ENCODE measurements at places on chromosomes 5 and 9.
A peak's percentile ranks its signal among the peaks of the same experiment; 100 is the strongest.

DNA sequence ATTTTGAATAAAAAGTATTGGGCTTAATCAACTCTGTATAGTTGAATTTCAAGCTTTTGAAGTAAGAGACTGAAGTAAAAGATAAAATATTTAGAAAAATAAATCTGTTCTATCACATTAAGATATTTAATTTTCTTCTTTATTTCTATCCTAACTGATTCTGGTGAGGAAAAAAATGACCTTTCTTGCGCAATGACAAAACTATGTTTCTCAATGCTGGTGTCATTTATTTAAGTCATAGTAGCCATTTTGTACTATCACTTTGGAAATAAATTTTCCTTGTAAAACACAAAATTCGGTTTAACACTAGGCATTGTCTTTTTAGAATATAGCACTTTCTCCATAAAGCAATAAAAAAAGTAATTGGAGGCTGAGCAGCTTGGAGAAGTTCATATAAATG is 728.0 kb downstream of the CDH9 start:
- DNase-seq, result peak; percentile 0

- no peak for DNase-seq
Observed at GRCh38 chr9:94758880-94759279, 32.4 kb downstream of the AOPEP start.

GRCh38 chr5:37501152-37501551 is 122.0 kb downstream of the WDR70 start:
- peak; percentile 26 for DNase-seq

- DNase-seq, result no peak
Observed at GRCh38 chr5:10700516-10700915, 60.5 kb downstream of the DAP start.

- DNase-seq, result no peak
Observed at GRCh38 chr5:163727028-163727427, 221.6 kb downstream of the MAT2B start.

DNA sequence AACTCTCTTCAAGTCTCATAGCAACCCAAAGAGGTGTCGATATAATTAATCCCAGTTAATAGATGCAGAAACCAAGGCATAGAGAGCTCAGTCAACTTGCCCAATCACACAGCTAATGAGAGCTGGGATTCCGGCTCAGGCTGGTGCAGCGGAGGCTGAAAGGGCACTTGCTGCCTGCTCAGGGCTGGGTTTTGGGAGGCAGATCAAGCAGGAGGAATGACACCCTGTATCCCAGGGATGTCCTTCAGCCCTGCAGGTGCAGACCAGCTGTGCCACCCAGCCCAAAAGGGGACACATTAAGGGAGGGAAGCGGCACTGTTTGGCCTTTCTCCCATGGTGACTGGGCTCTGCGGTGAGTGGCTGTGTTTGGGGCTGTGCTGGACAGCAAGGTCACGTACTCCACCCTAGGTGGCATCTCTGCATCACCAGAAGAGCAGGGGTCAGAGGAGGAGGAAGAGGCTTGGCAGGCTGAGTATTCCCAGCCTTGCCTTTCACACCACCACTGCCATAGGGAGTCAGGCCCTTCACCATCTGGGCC is 124.1 kb downstream of the MVB12B start:
- no peak for DNase-seq

- DNase-seq, result no peak
Observed at GRCh38 chr9:121858788-121859187, 207.4 kb downstream of the DAB2IP start.

DNA sequence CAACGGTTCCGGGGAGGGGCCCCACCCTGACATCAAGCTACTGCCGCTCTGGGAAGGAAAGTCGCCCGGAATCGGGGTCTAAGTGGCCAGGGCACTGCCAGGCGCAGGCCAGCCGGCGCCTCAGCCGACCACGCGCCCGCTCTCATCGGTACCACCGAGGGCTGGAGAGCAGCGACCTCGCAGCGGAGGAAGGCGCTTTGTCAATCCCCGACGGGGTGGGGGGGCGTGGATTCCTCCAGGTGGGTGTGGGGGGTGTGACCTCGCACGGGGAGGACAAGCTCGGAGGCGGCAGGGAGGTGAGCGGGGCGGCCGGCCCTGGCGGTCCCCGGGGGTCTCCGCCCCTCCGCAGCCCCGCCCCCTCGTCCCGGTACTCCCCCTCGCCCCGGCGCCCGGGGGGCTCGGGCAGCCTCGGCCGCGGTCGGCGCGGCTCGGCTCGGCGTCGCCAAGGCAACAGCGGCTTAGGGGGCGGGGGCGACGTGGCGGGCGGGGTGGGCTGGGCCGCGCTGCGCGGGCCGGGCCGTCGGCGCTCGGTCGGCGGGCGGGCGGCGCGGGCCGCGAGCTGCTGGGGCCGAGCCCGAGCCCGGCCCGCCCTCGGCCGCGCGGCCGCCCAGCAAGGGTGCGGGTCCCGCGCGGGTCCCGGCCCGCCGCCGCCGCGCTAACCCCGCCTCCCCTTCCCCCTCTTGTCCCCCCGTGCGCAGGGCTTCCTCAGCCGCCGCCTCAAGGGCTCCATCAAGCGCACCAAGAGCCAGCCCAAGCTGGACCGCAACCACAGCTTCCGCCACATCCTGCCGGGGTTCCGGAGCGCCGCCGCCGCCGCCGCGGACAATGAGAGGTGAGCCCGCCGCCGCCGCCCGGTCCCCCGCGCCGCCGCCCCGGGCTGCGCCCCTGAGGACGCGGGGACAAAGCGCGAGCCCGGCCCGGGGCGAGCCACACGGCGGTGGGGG is 47.5 kb downstream of the DAB2IP start:
- peak; percentile 47 for DNase-seq

- DNase-seq, result no peak
Observed at GRCh38 chr5:13536933-13537332, 407.6 kb downstream of the DNAH5 start.

DNA sequence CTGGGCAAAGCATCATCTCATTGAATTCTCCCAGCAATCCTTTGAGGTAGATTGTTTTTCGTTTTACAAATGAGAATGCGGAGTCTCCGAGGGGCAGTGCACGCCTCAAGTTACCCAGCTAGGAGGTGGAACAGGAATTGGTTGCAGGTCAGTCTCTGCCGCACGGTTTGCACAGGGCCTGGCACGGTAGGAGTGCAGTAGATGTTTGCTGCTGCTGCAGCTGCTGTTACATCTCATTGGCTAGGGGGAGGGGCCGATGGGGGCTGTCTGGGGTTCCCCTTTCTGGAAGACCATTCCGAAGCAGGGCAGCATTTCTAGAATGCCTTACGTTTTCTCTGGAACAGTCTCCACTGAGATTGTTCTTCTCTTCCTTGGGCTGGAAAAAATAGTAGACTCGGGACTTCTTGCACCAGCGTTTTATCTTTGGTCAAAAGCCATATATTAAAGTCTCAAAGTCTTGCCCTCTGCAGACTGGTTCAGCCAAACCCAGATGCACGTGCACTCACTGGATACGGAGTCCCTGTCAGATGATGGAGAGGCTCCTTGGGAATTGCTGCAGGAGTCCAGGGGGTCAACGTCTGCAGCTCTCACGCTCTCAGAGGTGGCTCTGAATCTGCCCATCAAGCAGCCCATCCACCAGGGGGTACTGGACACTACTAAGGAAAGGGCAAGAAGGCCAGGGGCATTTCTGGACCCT is 1.2 kb downstream of the USP20 start:
- DNase-seq, result no peak

DNA sequence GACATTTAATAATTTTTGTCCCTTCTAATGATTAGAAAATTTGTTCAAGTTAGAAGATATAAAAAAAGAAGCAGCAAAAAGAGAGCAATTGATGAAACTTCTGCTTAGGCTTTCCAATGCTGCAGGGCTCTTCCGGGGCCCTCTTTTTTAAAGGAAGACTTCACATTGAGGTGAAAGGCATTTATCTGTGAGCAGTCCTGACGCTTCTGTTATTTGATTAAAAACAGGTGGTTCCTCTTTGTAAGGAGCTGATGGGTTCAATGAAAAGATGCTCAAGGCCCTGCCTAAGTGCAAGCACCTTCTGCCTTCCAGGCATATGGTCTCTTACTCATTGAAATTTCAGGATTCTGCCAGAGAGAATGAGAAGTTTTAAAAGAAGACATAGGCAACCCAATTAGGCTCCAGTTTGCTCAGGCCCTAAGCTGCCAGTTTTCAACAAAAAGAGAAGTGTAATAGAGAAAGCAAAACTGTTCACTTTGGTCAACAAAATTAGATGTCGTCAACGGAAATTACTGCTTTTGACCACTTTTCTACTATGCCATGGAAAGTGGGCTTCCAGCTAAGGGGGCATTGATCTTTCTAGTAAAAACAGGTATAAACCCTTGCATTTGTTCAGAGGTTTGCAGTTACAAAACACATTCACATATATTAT is 100.2 kb downstream of the INSYN2B start:
- no peak for DNase-seq

DNA sequence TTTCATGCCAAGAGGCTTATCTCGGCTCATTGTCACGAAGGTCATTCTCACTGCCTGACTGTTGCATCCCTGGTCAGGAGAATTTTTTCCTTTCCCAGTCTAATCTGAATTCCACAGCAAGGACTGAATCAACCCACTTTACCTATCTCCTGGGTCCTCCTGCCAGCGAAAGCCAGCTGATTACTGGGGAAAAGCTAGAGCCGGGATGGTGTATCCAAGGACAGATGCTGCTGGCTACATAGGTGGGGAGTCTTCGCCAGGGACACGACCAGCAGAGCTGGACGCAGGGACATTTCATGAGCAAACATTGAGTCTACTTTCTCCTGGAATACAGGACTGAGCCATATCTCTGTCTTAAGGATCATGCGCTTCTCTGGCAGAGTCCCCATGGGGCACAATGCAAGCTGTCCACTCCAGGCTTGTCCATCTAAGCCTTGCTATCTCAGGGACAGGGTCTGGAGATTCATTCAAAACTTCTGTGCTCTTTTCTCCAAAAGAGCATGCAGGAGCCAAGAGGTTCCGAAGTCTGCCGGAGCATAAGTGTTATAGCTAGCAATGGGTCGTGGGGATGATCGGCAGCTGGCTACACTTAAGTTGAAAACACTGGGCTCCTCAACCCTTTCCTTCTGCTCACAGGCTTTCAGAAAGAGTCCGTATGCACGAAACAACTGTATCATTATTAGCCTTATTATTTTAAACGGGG is 6.5 kb upstream of the HAND1 start:
- DNase-seq, result no peak

DNA sequence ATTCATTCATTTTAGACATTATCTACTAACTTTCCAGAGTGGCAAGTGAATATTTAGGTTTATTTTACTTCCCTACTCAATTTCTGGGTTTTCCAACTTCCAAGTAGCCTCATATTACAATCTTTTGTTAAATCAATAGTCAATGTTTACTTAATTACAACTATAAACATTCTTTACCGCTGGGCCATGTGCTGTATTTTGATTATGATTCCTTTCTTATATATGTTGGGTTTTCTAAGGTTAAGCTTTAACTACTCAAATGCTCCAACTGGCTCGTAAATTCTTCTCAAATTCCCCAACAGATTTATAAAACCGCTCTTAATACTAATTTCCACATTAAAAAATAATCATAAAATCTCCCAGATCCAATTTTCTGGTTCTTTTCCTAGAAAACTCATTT is 110.1 kb upstream of the ABCA1 start:
- no peak for DNase-seq

DNA sequence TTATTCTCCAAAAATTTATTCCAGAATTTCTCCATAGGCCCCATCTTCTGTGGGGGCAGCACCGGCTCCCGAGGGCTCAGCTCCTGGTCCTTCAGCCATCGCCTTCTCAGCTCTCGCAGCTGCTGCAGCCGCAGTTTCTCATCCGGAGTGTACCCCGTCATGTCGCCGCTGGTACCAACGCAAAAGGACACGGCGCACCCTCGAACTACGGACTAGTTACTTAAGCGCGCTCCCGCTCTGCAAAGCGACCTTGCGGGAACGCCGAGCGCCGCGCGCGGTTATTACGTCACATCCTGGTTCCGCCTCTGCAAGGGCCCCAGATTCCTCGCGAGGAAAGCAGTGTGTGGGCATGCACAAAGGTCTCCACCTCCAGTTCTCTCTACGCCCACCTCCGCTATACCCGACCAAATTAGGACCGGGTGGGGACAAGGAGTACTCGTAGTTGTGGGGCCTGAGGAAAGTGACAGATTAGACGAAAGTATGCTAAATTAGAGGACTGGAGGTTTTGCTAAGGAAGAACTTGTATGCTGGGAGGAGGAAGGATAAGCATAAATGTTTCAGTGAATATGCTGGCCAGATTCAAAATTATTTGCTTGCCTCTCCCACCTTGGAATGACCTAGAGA is at the start of gene NDUFB6:
Gene NDUFB6 (minus strand): TSS at position 260 of the 624 bp plus-strand sequence. CDS start 99 bp downstream, at position 161.
- DNase-seq, result peak; percentile 95

DNA sequence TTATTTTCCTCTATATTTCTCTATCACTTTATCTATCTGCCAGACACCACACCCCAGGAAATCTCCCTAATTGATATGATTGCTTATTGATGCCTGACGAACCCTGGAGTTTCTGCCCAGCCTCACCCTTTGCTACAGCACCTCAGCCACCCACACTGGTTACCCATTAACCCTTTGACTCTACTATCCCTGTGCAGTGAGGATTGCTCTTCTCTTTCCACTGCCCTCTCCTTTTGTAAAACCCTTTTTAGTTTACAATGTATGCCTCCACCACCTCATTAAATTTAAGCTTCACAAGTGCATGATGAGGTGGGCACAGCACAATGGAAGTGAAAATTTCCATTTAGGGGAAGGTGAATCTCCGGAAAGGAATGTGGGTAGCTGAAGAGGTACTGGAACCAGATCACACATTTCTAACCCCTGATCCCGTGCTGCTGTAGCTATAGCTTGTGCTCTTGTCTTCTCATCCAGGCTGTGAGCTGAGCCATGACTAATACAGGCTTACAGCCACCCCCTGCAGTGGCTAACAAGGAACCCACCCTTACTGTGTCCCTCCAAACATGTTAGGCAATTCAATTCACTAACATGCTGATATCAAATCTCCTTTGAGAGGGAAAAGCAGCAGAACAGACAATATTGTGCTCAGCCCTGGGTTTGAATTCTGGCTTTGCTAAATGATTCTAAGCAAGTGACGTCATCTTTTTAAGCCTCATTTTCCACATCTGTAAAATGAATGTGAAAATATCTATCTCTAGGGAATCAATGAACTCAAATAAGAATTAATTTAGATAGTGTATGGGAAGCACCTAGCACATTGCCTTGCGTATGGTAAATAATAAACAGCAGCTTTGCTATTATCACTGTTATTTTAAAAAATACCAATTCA is 186.9 kb upstream of the TRIM32 start:
- peak; percentile 75 for DNase-seq

Data from fibroblast of pulmonary artery (primary cell).